ENCODE measurements at places on chromosomes 4 and X.

- no peak for DNase-seq
These were observed 796 bp upstream of the ZNF141 start for GRCh38 chr4:336893-337142.

GRCh38 chrX:40058719-40059118, 39.0 kb downstream of the BCOR start:
- no peak for DNase-seq

DNA sequence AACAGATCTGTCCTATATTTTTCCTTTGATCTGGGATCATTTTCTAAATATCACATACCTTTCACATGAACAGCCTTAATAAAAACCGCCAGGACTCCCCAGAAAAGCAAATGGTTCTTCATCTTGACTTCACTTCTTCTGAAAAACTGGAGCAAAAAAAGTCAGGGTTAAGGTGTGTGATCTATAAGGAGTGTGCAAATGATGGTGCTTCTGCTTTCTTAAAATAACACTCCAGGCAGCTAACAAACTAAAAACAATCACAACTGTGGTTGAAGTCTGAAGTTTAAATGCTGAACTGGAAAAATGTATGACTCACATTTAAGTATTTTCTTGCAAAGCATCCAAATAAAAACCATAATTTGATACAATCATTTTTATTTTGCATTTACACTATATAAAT, at the start of gene JCHAIN:
Gene JCHAIN (minus strand): TSS at position 140 of the 400 bp plus-strand sequence. CDS start 18 bp downstream, at position 122.
- no peak for DNase-seq

DNA sequence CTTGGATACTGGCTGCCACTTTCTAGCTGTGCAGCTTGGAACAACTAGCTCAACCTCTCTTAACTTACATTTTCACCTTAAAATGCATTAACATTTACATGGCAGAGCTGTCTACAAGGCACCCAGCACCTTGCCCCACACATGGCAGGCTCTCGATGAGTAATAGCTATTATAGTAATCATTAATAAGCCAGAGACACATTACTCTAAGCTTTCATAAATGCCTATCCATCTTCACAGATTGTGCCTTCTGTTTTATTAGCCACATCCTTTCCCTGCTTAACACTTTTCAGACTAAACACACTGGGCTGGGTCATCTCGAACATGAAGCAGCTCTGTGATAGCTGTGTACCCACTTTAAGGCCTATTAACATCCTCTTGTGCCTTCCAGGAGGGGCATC, 83.8 kb upstream of the UCP1 start:
- DNase-seq, result no peak

DNA sequence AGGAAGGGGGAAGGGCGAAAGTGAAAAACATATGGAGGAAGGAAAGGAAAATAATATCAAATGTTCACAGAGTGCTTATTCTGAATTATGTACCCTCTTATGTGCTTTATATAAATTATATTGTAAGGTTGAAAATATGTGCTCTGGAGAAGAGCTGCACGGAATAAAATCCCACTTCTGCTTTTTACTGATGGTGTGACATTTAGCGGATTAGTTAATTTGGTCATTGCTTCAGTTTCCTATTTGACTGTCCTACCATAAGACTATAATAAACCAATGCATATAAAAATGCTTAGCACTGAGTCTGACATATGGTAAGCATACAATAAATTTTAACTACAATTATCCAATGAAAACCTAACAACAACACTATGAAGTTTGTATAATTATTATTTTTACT, 86.2 kb downstream of the NPFFR2 start:
- no peak for DNase-seq

DNA sequence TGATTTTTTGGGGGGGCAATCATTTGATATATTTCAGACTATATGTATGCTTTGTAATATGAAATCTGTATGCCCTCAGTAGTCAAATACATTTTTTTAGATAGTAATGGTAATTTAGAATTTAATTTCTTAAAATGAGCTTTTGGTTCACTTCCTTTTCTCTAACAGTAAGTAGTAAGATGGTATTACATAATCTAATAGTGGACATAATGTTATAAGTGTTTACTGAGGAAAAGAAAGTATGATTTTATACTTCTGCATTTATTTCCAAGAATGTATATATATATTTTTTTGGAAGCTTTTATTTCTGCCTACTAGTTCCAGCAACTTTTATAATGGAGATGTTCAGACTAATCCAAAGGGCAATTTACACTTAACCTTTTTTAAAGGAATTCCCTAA, 1450.7 kb upstream of the TENM3 start:
- DNase-seq, result no peak

- no peak for DNase-seq
These were observed 20.1 kb downstream of the FBXO8 start for GRCh38 chr4:174263445-174263736.

DNA sequence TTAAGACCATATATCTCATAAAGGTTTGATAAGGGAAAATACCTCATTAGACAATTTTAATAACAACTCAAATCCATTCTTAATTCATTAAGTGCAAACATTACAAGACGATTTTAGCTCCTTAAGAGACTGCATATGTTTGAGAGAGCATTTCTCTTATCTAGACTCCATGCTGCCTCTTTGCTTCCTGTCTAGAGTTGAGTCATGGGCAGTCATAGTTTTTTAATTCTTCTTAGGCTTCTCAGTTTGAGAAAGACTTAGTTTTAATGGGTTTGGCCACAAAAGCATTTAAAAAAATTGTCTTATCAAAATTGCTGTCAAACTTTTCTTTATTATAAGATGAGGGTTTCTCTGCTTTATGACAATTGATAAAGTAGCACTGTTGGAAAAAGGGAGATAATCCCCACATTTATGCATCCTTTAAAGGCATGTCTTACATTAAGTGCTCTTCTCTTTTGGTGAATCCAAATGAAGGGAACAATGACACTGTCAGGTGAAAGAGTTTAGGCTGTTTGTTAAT, 713.4 kb downstream of the PCDH18 start:
- no peak for DNase-seq

- no peak for DNase-seq
These were observed 102.1 kb downstream of the ANXA3 start for GRCh38 chr4:78653655-78654054.

GRCh38 chr4:72418458-72418857, 150.6 kb downstream of the ADAMTS3 start:
- no peak for DNase-seq

- DNase-seq, result no peak
These were observed 86.0 kb downstream of the RTL5 start for GRCh38 chrX:72045552-72046277.

GRCh38 chr4:102299354-102300107, 45.8 kb downstream of the SLC39A8 start:
- peak; percentile 27 for DNase-seq

DNA sequence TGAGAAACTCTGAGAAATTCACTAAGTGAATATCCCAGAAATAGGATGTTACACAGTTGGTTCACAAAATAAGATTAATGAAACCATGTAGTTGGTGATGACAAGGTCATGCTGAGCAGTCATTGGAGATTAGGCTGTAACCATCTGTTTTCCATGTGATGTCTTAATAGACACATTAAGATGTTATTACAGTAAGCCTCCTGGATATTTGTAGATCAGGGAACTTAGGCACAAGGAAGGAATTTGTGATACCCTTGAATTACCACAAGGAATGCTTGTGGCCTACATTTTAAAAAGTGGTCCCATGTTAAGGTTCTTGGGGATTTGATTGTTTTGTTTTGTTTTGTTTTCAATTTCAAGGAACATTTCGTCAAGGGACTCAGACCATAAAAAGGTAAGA, 185.6 kb upstream of the BANK1 start:
- DNase-seq, result no peak

DNA sequence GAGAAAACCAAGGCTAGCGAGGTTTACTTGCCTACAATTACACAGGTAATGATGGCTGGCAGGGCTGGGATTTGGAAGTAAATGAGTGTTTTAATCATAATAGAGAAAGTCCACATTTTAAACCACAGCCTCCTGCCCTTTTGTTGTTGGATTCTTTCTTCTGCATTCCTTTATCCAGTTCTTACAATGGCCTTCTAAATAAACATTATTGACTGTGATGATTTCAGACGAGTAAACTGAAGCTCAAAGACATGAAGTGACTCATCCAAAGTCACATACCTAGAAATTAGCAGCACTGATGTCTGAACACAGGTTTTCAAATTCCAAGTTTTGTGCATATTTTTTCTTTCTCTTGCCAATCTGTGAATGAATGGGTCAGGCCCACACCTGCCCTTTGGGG, 51.2 kb upstream of the C1QTNF7 start:
- no peak for DNase-seq

GRCh38 chrX:41837270-41837944, 85.9 kb downstream of the CASK start:
- DNase-seq, result no peak

GRCh38 chrX:69010339-69010738, 154.9 kb downstream of the PJA1 start:
- no peak for DNase-seq

GRCh38 chrX:131359611-131360010, 70.5 kb upstream of the IGSF1 start:
- DNase-seq, result no peak

GRCh38 chrX:19731307-19731820, 156.0 kb downstream of the SH3KBP1 start:
- DNase-seq, result no peak

GRCh38 chrX:48021026-48021900, 14.5 kb downstream of the SPACA5 start:
- peak; percentile 84 for DNase-seq

DNA sequence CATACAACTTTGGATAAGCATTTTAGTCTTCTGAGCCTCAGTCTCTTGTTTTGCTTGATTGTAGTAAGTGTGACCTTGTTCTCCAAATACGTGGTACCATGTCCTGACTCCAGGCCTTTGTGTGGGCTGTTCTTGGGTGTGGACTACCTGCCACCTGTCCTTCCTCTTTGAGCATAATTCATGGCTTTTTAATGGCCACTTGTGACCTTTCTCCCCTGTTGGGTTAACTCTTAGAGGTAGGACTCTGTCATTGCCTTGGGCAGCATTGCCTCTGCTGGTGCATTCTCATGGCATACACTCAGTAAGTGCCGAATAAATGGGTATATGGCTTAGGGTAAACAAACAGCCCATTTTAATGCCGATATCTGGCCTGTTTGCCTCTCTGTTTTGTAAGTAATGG, 3.0 kb downstream of the NSD2 start:
- no peak for DNase-seq

Data from CD4-positive, alpha-beta T cell treated with Interleukin-10 for 1 hour (primary cell).